ENCODE measurements at places on chromosomes 5 and 9.

DNA sequence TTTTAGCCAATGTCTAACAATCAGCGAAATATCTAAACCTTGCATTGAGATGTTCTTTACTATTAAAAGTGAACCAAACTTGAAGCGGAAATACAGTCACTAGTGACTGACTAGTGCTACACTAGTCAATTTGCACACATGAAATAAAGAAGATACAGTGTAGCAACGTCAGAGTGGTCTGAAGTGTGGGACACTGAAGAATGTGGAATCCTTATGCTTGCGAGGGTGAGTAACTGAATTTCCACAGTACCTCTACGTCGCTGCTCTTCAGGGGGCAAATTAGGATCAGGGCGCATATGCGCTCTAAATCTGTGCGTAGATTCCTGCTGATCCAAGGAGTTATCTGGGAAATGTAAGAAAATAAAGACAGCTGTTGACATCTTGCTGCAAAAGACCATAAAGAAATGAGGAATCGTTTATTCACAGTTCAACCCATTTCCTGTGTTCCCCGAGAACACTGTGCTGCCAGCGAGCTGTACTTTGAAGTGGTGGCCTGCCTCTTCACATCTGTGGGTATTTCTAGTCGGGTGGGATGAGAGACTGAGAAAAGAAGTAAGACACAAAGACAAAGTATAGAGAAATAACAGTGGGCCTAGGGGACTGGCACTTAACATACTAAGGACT is 39.8 kb upstream of the FLT4 start:
- DNase-seq, result no peak

GRCh38 chr9:89455356-89455824 is 42.5 kb downstream of the SEMA4D start:
- no peak for DNase-seq

DNA sequence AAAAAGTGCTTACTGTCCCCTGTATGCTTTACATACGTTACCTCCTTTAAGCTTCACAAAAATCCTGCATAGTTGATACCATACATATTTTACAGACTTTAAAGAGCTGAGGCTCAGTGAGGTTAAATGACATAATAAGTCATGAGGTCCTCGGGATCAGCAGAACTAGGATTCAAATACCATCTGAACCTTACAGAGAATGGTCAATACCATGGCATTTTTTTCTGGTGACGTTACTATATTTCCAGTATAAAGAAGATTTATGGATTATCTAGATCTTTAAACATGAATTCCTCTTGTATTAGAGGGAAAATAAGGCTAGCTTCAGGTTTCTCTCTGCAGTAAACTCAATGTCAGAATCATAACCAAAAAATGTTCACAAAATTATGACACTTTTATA is 153.7 kb upstream of the GPR151 start:
- DNase-seq, result peak; percentile 84

GRCh38 chr9:69155341-69156030 is 18.6 kb upstream of the TJP2 start:
- DNase-seq, result no peak

GRCh38 chr5:127705120-127705892 is 2.1 kb downstream of the CCDC192 start:
- peak; percentile 79 for DNase-seq

DNA sequence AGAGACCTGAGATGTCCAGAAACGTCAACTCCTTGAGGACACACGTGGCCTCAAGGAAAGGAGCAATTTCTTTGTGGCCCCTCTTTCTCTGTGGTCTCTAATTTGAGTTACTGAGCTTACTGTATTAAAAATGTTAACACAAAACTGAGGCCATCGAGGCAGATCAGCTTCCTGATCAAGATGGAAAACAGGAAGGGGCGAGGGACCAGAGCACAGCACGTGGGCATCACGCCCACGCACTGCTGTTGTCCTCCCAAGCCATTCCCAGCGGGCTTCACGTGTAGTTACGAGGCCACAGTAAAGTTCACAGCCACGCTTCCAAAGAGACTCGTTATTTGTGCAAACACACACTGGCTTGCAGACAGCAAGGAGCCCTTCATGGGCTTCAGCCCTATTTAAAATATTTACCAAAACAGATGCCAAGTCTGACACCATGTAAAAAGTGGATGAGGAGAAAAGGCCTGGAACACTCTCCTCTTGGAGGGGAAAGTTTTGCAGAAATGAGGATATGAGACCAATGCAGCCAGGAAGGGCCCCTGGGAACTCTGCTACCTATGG is 149.5 kb downstream of the ROR2 start:
- DNase-seq, result no peak

DNA sequence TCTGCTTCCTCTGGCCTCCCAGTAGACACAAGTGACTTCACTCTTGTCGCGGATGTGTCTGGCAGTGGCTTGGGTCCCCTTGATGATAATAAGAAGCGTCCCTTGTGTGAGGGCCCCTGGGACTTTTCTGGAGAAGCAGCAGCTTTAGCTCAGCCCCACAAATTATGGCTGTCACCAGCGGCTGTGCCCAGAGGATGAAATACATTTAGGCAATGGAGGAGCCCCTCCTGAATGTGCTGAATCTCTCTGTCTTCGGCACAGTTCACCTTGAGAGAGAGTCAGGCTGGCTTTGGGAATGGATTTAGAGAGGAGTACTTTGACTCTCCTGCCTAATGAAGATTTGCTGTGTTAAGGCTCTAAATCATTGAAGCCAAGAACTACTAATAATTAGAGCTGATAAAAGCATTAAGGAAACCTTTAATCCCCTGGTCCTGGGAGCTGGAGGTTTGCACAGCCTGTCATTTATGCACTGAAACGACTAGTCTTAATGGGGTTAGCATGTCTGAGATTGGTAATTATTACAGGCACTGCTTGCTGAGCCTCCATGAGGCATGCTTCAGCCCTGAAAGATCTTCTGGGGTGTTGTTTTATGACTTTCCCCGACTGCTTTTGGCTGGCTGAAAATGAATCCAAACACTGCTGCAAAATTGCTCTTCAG is 127.0 kb downstream of the TENT4A start:
- no peak for DNase-seq

DNA sequence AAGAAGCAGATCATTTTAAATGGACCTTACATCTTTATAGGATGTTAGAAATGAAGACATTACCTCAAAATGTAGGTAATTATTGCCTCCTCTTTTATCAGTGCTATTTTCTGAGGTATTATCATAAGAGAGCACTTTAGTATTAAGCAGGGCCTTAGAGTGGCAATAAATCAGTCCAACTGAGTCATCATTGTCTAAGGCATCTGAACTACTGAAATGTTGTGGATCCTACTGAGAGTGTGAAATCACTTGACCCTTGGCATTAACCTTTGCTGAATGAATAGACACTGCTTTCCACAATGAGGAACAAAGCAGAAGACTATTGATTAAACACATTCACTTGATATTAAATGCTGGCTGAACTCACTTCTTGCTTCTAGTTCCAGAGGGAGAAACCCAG is 224.6 kb upstream of the ARRDC3 start:
- no peak for DNase-seq

DNA sequence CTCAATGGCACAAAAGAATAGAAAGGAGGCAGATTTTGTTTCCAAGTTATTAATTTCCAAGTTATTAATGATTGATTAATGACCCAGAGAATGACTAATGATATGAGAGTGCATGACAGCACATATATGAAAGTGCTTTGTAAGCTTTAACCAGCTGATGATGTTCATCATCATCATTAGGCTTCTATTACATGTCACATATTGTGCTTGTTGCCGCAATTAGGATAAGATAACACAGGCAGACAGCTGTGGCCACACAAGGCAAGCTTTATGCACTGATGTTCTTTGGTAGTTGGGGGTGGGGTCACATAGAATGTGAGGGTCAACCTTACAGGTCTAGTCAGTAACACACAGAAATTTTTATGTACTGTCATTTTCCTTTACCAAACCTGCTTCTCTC is 219.7 kb downstream of the TRPM3 start:
- no peak for DNase-seq

GRCh38 chr9:15640121-15640520 is 87.3 kb downstream of the CCDC171 start:
- DNase-seq, result no peak

- DNase-seq, result no peak
Observed at GRCh38 chr5:16757989-16758501, 141.2 kb upstream of the RETREG1 start.

- no peak for DNase-seq
Observed at GRCh38 chr9:33709269-33709668, 86.1 kb upstream of the PRSS3 start.

DNA sequence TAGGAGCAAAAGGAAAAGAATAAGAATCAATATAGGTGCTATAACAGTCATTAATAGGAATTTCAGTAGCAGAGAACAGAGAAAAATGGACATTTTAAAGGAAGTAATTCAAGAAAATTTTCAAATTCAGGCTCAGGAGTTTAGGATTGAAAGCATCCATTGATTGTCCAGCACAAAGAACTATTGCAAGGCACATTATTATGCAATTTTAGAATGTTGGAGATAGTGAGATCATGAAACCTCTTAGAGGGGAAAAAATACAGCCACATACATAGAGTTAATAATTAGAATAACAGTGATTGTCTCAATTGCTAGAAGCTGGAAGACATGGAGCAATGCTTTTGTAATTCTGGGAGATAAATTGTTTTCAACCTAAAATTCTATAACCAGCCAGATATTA is 31.5 kb downstream of the CNTLN start:
- DNase-seq, result no peak

GRCh38 chr5:160342413-160342941 is 27.9 kb downstream of the C1QTNF2 start:
- peak; percentile 8 for DNase-seq

DNA sequence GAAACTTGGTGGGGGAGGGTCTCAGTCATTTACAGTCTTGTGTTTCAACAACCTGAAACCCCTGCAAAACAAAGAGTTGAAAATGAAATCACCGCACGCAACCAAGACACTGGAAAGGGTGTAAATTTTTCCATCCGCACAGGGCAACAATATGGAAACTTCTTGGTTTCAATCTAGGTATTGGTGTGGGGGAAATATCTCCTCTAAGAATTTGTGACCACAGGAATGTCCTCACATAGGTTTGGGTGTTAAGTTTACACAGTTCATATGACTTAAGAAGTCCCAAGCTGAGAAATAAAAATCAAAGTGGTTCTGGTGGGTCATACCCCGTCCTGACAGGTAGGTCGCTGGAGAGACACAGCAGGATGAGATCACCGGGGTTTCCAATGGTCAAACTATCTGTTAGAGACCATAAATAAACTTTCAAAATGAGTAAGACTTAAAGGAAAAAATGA is 51.9 kb upstream of the PIP5K1B start:
- DNase-seq, result no peak

GRCh38 chr5:108339220-108339619 is 42.7 kb downstream of the FBXL17 start:
- no peak for DNase-seq

DNA sequence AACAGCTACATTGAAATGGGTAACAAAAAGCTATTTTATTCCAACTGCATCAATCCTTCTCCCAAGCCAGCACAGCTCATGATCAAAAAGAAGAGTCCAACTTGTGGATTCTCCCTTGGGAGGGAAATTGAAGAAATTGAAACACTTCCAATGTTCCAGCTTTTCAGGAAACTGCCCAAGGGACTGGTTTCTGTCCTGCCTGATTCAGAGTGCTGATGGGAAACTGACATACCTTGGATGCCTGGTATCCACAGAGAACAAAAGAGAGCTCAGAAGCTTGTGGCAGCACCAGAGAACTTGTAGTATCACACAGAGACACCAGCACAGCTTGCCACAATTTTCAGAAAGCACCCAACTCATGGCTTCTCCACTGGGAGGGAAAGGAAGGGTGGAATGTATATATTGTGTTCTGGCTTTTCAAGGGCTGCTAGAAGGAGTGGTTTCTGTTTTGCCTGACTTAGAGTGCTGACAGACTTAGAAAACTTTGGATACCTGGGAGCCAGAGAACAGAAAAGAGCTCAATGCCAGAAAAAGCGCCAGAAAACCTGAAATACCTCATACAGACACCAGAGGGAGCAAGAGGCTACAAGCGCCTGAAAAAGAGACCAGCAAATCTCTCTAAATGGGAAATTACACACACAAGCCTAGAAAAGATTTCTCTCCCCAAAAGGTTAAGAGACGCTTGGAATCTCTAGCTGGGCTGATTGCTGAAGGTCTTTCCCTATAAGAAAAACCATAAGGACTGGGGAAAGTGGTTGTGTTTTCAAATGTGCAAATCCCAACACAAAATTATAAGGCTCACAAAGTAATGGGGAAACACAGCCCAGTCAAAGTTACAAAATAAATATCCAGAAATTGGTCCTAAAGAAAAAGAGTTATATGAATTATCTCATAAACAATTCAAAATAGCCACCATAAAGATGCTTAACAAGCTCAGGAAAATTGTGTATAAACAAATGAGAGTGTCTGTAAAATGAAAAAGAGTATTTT is 178.8 kb downstream of the SPOCK1 start:
- DNase-seq, result no peak

GRCh38 chr5:32526810-32527209 is 58.5 kb upstream of the SUB1 start:
- no peak for DNase-seq

GRCh38 chr5:177300236-177300880 is 3.2 kb downstream of the RAB24 start:
- no peak for DNase-seq

DNA sequence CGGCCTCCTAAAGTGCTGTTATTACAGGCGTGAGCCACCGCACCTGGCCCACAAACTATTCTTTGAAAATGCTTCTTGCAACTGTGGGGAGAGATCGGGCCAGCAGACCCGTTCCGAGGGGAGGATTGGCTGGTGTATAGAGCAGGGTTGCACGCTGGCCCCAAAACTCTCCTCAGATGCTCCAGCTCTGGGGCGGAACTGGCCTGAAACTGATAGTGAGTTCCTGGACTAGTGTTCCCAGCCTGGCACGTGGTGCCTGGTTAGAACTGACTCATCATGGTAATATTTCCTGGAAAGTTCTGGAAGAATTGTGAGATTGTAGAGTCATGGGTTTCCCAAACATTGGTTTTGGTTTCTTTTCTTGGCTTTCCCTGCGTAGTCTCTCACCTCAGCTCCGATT is 120.5 kb downstream of the FBXL7 start:
- DNase-seq, result no peak

- no peak for DNase-seq
Observed at GRCh38 chr5:131245948-131246347, 17.9 kb upstream of the CDC42SE2 start.

DNA sequence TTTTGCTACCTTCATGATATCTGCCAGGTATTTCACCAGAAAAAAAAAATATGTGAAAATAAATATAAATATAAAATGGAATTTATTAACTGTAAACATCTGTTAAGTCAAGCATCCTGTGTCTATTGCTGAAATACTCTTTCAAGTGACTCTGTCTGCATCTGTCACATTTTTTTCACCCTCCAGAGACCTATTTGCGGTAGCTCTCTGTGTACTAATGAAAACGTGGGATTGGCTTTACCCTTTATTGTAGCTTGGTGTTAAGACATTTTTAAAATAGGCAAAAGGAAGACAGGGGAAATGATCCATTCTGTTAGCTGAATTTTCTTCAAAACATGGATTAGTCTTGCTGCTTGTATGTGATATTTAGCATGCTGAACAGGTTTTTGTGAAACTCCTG is 536.0 kb upstream of the WWC1 start:
- no peak for DNase-seq

- DNase-seq, result no peak
Observed at GRCh38 chr5:76610196-76610595, 13.0 kb downstream of the F2RL2 start.

Measured in retinal pigment epithelial cell (primary cell).